ENCODE measurements at places on chromosomes 3 and 15. TPM values are rescaled to one million over a fixed set of nuclear protein-coding genes. Genes with fewer than 3 reads are reported as not detected.

Gene CNTN4
- total RNA-seq, result 0.13 TPM

DNA sequence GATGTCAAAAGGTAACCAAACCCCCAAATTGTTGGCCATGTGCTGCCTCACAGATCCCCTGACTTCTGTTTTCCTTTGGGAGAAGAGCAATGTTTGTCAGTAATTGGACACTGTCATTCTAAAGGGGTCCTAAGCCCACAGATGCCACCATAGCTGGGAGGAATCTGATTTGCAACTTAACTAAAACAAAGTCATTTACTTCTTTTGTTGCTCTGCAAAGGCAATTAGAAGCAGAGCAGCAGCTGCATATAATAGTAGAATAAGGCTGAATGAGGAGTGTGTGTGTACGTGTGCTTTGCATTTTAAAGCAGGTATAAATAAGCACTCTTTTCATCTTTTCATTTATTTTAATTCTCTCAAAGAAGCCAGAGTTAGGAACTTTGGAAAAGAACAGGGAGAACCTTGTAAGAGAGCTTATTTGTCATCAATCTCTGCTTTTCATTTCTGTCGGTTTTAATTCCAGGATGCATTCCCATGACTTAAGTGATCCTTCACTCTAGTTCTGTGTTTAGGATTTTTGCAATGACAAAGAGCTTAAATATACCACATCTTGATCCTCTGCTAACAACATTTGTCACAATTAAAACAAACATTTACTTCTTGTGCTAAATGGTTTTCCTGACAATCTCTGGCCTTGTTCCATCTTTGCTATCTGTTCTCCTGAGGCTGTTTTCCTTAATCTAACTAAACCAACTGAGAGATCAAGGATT is 530.2 kb upstream of the CBLB start:
- DNase-seq, result no peak

DNA sequence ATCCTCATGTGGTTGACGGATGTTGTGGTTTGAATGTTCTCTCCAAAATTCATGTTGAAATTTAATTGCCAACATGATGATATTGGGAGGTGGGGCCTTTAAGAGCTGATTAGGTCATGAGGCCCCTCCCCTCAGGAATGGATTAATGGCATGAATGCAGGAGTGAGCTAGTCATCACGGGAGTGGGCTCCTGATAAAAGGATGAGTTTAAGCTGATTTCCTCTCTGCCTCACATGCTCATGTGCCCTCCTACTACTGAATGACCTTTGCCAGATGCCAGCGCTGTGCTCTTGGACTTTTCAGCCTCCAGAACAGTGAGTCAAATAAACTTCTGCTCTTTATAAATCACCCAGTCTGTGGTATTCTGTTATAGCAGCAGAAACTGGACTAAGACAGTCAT is 111.2 kb downstream of the MYO5A start:
- DNase-seq, result no peak

GRCh38 chr3:20043825-20044224 is 3.6 kb downstream of the KAT2B start:
- no peak for DNase-seq

Gene SERINC4
- not detected for total RNA-seq

Gene NANOGP8
- 0.25 TPM for total RNA-seq
